SJCRH30 (cell line): ENCODE measurements at places on chromosomes 3 and 15. TPM values are rescaled to one million over a fixed set of nuclear protein-coding genes. Genes with fewer than 3 reads are reported as not detected.
A peak's percentile ranks its signal among the peaks of the same experiment; 100 is the strongest.

DNA sequence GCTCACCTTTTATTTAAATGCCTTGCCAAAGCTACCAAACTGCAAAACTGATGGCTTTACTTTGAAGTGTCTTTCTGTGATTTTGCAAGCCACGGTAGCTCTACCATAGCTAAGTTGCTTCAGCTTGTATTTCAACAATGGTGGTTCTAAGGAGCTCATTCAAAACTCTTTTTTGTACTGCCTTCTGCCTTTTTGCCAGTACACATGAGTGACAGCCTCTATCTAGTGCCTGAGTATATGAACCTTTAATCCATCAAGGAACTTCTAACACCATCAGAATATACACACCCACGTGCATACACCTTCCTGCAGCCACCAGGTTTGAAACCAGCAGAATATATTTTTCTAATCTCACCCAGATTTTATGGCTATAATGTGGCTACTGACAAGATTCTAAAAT, 10.4 kb upstream of the NR2F2 start:
- no peaks in the 10 kb centered on the region for H3K27me3 ChIP-seq
- no peaks in the 10 kb centered on the region; the same call in 1 of the 2 replicates for H3K36me3 ChIP-seq
- no peak overlapping the region for H3K4me3 ChIP-seq
- H3K4me1 ChIP-seq, result no peaks in the 10 kb centered on the region; the same call in 1 of the 2 replicates

Gene SLC24A5
- not detected in 2 replicates for total RNA-seq

DNA sequence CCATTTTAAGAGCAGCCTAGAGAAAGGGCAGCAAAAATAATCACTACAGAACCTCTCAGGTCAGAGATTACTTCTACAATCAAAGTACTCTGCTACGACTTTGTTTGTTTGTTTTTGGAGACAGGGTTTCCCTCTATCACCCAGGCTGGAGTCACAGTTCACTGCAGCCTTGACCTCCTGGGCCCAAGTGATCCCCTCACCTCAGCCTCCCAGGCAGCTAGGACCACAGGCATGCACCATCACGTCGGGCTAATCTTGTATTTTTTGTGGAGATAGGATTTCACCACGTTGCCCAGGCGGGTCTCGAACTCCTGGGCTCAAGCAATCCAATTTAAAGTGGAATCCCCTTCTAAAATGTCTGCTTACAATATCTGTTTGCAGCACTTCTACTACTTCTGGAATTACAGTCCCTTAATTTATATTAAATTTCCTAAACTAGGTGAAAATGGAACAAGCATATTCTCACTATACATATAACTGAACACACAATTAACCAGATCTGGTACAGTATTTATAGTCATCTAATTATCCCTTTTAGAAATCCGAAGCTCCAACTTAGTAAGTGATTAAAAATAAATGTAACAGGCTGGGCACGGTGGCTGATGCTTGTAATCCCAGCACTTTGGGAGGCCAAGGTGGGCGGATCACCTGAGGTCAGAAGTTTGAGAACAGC, 4.4 kb downstream of the UACA start:
- peak; percentile 47 for DNase-seq
- H3K27me3 ChIP-seq, result no peaks in the 10 kb centered on the region
- peaks cover 20% of the 10 kb centered on the region for H3K4me1 ChIP-seq
- H3K4me3 ChIP-seq, result no peak overlapping the region

DNA sequence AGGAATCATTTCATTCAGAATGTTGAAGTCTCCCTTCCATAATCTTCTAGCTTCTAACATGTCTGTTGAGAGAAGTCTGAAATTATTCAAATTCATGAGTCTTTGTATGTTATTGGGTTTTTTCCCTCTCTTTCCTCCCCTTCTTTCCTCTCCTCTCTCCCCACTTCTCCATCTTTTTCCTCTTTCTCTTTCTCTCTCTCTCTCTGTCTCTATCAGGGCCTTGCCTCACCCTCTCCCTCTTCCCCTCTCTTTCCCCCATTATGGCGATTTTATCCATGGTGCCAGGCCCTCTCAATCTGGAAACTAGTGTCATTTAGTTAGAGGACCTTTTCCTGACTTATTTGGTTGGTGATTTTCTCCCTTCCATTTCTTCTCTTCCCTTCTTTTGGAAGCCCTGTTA, 147.3 kb downstream of the SST start:
- no peaks in the 10 kb centered on the region for H3K36me3 ChIP-seq
- H3K4me1 ChIP-seq, result no peaks in the 10 kb centered on the region
- no peaks in the 10 kb centered on the region for H3K27me3 ChIP-seq

DNA sequence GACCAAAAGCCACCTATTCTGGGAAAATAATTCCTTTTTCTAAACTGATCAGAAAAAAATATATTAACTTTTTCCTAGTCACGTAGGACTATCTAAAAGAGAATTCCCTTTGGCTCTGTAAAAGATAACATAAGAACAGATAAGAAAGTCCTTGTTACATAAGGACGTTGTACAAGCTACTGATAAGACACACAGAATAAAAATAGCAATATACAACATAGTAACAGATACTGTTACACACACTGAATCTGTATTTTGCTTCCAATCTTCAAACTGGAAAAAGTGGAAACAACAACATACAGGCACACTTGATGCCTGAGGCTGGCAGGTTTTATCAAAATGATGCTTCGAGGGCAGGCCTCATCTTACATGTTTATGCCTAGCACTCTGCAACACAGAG, 59.8 kb downstream of the SNX4 start:
- H3K4me1 ChIP-seq, result no peaks in the 10 kb centered on the region
- DNase-seq, result no peak
- H3K4me3 ChIP-seq, result no peak overlapping the region
- H3K27me3 ChIP-seq, result no peaks in the 10 kb centered on the region
- H3K36me3 ChIP-seq, result peaks cover 55% of the 10 kb centered on the region
- H3K27ac ChIP-seq, result no peak overlapping the region

DNA sequence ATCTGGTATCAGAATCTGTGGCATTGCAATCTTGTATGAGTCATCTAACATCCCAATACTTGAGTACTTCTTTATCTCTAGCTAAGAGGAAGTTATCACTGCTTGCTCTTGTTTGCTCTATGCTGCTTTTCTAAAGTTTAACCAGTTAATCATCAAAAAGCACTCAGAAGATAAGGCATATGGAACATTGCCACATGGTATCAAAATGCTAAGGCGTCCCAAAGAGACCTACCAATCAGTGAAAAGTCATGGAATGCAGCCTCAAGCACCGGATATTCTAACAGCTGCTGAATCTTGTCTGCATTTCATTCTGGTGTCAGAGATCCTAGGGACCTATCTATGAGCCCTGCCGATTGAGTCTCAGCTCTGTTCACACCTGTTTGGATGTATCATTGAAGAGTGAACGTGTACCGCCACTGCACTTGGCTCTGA, 192.8 kb downstream of the ARPP21 start:
- H3K4me1 ChIP-seq, result peaks cover 16% of the 10 kb centered on the region
- H3K36me3 ChIP-seq, result no peaks in the 10 kb centered on the region
- peak overlapping the region; percentile 61 for H3K27ac ChIP-seq
- no peaks in the 10 kb centered on the region for H3K27me3 ChIP-seq
- peak; percentile 91 for DNase-seq

- no peaks in the 10 kb centered on the region for H3K36me3 ChIP-seq
- H3K4me1 ChIP-seq, result no peaks in the 10 kb centered on the region
- no peak overlapping the region for H3K4me3 ChIP-seq
- H3K27me3 ChIP-seq, result no peaks in the 10 kb centered on the region
- no peak for DNase-seq
Measured at GRCh38 chr3:115212615-115213014, 65.5 kb upstream of the ZBTB20 start.

DNA sequence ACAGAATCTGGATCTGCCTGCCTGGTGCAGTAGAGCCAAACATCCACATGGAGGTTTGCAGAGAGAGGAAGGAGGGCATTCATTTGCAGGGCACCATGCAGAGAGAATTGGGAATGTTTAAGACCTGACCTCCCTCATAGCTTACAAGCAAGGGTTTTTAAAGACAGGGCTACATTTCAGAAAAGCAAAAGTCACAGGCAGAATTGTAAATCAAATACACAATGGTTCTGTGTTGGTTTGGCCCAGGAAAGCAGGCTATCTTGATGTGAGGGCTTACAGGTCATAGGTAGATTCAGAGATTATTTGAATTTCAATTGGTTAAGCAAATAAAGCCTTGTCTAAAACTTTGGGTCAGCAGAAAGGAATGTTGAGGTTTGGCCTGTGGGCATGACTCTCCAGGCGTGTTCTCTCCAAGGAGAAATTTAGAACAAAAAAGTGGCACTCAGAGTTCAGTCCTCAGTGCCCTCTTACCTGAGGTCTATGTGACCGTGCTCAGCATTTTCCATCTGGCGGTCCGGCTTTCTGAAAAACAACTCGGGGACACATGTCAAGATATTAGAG, 91.5 kb downstream of the CD47 start:
- no peaks in the 10 kb centered on the region for H3K36me3 ChIP-seq
- H3K4me1 ChIP-seq, result 0 out of 2 replicates have a peak, but pooled peaks cover 4% of the 10 kb centered on the region
- DNase-seq, result no peak
- H3K4me3 ChIP-seq, result no peak overlapping the region

Gene TMEM212
- not detected in 2 replicates for total RNA-seq

GRCh38 chr15:68205558-68205944, 419 bp upstream of the CALML4 start:
- no peaks in the 10 kb centered on the region for H3K4me1 ChIP-seq
- H3K27me3 ChIP-seq, result no peaks in the 10 kb centered on the region
- H3K36me3 ChIP-seq, result no peaks in the 10 kb centered on the region; the same call in none of the 2 replicates
- no peak overlapping the region for H3K4me3 ChIP-seq
- H3K27ac ChIP-seq, result no peak overlapping the region

GRCh38 chr15:57156210-57156884, 220.0 kb upstream of the CGNL1 start:
- H3K4me1 ChIP-seq, result peaks cover 6% of the 10 kb centered on the region; the same call in 1 of the 2 replicates
- H3K27ac ChIP-seq, result no peak overlapping the region
- H3K4me3 ChIP-seq, result no peak overlapping the region
- DNase-seq, result no peak
- H3K27me3 ChIP-seq, result no peaks in the 10 kb centered on the region
